AG09319 (cell line): ENCODE measurements at places on chromosomes 5 and 9.

GRCh38 chr9:84756731-84757130 lies 87.2 kb downstream of the NTRK2 start:
- DNase-seq, result no peak

DNA sequence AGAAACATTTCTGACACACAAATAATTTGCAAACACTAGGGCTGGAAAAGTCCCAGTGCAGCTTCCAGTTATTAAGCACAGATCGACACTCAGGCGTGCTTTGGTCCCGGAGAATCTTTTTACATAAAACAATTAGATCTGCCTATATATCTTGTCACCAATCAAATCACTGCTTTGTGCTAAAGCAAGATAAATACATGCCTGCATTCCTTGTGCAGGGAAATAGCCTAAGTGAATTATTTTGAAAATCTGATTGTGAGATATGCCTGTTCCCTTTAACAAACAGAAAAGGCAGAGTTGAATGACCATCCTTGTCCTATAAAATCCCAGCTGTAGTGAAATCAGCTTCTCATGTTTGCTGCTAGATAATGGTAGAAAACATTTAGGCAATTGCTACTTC lies 604.4 kb downstream of the CCDC171 start:
- no peak for DNase-seq

GRCh38 chr9:133524679-133525228 lies at the start of gene MYMK:
Gene MYMK (minus strand): TSS chr9:133524959. CDS start chr9:133524844, 115 bp downstream.
- DNase-seq, result no peak

DNA sequence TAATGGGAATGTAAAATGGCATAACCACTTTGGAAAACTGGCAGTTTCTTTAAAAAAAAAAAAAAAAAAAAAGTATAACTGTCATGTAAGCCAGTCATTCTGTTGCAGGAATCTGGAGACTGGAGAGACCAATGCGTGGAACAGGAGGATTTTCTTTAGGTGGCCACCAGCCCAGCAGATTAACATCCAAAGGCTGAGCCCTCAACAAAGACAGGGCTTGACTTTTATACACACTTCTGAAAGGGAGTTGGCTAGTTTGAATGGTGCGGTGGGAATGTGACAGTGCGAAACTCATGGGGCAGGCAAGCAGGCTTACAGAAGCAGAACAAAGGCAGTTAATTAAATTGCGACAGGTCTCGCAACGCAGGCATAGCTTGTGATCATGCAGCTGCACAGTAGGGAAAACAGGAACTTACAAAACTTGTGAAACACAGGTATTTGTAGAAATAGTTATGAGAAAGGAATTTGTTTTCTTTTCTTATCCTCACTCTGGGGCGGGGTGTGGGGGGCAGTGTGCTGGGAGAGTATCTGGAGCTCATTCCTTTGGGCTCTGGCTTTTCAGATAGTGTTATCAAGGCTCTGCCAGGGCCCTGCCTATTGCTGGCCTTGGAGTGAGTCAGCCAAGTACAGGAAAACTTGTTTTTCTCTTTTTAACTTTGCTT lies 12.0 kb downstream of the UIMC1 start:
- no peak for DNase-seq

DNA sequence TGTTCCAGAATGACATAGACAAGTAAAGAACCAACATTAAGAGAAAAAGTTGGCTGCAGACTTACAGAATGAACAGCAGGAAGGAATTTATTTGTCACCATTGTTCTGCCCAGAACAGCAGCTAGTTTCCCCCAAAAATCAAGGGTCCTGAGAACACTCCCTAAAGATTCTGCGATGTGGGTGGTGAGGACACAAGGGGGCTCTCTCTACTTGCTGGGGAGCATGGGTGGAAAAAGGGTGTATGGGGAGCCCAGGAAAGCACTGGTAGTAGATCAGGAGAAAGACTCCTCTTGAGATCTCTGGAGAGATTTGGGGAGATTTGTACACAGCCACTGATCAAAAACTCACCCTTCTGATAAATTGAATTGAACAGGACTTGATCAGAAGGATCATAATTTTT lies 316.5 kb downstream of the KCTD16 start:
- no peak for DNase-seq

DNA sequence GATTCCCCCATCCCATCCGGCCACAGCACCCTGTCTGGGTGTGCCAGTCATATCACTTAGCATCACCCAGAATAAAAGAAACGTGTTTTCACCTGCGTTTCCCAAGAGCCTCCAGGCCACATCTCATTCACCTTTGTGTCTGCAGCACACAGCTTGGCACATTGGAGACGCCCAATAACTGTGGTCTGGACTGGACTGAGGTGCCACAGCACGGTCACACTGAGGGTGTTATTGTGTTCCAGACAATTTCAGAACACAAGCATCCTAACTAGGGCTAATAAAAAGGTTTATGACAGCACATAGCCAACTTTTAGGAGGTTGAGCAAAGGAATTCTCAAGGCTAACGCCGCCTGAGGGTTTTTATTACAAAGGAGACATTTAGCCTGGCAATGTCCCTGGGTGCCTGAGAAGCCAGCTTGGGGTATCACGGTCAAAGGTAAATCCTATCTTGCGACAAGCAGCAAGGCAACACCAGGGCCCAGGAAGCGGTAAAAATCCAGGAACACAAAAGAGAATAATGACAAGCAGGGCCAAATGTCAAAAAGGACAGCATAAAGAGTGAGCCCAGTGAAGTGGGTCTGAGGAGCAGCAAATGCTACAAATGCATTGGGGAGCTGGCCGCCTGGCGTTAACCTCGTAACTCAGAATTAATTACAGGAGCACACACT lies 3.4 kb downstream of the EPB41L4B start:
- no peak for DNase-seq

GRCh38 chr9:5917888-5918287 lies 27.2 kb downstream of the MLANA start:
- no peak for DNase-seq
